Lower lobe of right lung (tissue), 2 donors: ENCODE measurements at places on chromosomes 4 and X. TPM values are rescaled to one million over a fixed set of nuclear protein-coding genes. Genes with fewer than 3 reads are reported as not detected.

GRCh38 chrX:27933361-27933760 lies 47.9 kb downstream of the DCAF8L1 start:
- no peak for DNase-seq
- no peaks in the 10 kb centered on the region for H3K36me3 ChIP-seq
- H3K4me3 ChIP-seq: no peak overlapping the region
- no peaks in the 10 kb centered on the region for H3K4me1 ChIP-seq

Gene GYG2
- total RNA-seq: 1.3 TPM

DNA sequence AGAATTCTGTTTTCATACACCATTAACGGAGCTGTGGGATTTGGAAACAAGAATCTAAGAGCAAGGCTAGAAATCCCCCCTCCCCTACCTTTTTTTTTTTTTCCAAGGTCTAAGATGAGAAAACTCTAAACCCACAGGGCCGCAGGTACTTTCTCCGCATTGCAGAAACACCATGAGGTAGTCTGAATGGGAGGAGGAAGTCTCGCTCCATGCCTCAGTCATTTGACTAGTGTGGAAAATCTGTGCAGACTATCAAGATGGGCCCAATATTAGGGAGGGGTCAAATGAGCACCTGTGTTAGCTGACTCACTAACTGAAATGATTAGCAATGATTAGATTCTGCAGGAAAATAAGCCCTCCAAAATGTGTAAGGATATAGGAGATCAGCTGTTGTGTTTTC lies 40.9 kb upstream of the MAP3K15 start:
- no peaks in the 10 kb centered on the region for H3K36me3 ChIP-seq
- no peak for DNase-seq
- H3K27ac ChIP-seq: no peak overlapping the region
- H3K4me1 ChIP-seq: no peaks in the 10 kb centered on the region
- H3K27me3 ChIP-seq: no peaks in the 10 kb centered on the region
- H3K4me3 ChIP-seq: no peak overlapping the region

DNA sequence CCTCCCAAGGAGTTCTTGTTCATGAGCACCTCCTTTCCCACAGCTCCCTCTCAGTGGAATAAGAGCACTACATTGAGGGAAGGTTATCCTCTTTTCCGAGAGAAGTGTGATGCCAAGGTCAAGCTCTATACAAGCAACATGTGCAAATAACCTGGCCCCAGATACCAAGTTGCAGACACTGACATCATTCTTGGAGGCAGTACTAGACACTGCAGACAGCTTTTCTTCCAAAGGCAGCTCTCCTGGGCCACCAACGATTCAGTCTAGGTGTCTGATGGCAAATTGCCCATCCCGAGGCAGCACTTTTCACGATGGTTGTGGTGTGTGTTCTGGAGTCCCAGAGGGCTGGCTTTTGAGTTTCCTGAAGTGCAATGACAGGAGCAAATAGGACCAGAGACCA lies 384.9 kb downstream of the TLL1 start:
- H3K4me3 ChIP-seq: no peak overlapping the region
- H3K27ac ChIP-seq: no peak overlapping the region
- DNase-seq: no peak
- no peaks in the 10 kb centered on the region for H3K36me3 ChIP-seq
- H3K27me3 ChIP-seq: no peaks in the 10 kb centered on the region

DNA sequence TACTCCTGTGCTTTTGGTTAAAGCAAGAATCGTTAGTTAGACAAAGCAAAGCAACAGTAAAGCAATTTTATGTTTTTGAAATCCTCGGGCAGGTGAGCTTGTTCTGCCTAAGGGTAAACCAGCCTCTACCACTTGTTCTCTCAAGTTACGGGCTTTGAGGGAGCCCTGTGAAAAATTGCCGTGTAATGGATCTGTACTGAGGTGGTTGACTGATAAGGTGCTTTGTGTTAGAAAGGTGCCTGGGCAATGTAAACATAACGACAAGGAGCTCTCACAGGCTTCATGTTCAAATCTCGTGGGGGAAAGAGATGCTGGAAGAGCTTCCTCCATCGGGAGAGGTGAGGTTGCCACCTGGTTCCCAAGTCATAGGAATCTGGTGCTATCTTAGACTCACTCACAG lies 111.8 kb downstream of the TRAPPC11 start:
- no peaks in the 10 kb centered on the region for H3K36me3 ChIP-seq
- H3K4me3 ChIP-seq: no peak overlapping the region
- H3K27ac ChIP-seq: no peak overlapping the region
- H3K4me1 ChIP-seq: peaks cover 7% of the 10 kb centered on the region

DNA sequence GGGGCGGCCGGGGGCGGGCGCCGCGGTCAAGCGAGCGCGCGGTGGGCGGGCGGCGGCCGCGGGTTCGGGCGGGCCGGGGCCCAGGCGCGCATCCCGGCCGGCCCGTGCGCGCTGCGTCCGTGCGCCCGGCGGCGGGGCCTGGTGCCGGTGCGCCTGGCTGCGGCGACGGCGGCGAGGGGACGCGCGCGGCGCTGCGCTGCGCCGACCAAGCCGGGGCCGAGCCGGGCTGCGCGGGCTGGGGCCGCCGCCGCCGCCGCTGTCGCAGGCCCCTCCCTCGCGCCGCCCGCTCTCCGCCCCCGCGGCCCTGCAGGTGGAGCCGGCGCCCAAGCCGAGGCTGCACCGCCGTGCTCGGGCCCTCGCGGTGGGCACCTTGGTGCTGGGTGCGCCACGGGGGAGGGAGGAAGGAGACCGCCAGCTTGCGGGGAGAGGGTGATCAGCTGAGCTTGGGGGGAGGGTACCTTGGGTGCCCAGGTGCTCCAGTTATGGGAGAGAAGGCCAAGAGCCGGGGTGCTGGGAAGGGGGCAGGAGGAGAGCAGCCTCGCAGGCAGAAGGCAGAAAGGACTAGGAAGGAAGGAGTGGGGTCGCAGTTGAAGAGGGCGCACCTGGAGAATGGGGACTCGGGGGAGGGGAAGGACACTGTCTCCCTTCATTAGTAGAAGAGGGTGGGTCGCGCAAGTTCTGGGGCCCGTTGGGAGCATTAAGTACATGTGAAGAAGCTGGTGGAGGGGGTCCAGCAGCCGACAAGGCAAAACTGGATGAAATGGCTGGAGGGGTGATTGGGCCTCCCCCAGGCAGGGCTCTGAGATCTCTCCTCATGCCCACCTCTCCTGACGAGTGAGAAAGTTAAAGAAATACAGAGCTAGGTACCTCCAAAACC lies at the start of gene PPP2R2C:
TSS of gene PPP2R2C (minus strand) at position 228 of the 877 bp plus-strand sequence. CDS start 385 bp downstream, outside the sequence.
- H3K4me3 ChIP-seq: no peak within 1 kb of the TSS
- no peak for DNase-seq
- no peaks in the 10 kb centered on the region for H3K36me3 ChIP-seq

Gene SNCA
- 7.8 TPM for total RNA-seq

DNA sequence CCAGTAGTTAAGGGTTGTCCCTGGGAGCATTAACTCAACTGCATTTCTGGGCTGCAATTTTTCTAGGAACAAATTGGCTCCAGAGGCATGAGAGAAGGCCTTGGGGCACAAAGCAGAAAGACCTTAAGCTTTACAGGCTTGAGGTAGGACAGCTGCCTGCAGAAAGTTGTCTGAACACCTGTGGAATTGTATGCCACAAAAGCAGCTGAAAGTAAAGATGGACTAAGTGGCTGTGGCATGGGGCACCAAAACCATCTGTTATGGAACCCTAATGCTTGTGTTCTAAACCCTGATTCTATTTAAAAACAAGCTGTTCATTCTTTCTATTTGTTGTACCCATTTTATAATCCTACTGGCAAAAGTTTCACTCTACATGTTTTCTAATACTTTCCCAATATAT lies 515.2 kb downstream of the GLUD2 start:
- no peak overlapping the region for H3K4me3 ChIP-seq
- H3K36me3 ChIP-seq: no peaks in the 10 kb centered on the region
- H3K27me3 ChIP-seq: no peaks in the 10 kb centered on the region
- no peak overlapping the region for H3K27ac ChIP-seq
- no peaks in the 10 kb centered on the region for H3K4me1 ChIP-seq

DNA sequence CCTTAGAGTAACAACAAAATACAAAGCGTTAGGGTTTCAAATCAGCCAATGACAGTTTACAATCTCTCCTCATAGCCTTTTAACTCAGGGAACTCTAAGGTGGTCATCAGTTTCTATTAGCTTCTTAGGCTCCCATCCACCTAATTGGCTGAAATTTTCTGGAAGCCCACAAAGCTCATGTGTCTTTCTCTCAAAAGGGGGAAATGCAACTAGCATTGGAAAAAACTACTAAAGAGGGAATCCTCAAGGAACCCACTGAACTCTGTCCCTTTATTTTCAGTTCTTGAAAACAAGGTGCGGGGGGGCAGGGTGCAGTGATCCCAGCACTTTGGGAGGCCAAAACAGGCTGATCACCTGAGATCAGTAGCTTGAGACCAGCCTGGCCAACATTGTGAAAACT lies 56.4 kb downstream of the PDGFC start:
- no peaks in the 10 kb centered on the region for H3K36me3 ChIP-seq
- no peaks in the 10 kb centered on the region for H3K4me1 ChIP-seq
- DNase-seq: no peak
- no peak overlapping the region for H3K27ac ChIP-seq
- no peaks in the 10 kb centered on the region for H3K27me3 ChIP-seq
- no peak overlapping the region for H3K4me3 ChIP-seq

Gene ARSH
- not detected for total RNA-seq

Gene FREM3
- 0.38 TPM for total RNA-seq

- no peak overlapping the region for H3K4me3 ChIP-seq
- H3K36me3 ChIP-seq: no peaks in the 10 kb centered on the region
- no peak for DNase-seq
- H3K27me3 ChIP-seq: no peaks in the 10 kb centered on the region
Observed at GRCh38 chr4:143021384-143021783, 163.3 kb upstream of the USP38 start.

Gene MAPK10
- 30.7 TPM for total RNA-seq

DNA sequence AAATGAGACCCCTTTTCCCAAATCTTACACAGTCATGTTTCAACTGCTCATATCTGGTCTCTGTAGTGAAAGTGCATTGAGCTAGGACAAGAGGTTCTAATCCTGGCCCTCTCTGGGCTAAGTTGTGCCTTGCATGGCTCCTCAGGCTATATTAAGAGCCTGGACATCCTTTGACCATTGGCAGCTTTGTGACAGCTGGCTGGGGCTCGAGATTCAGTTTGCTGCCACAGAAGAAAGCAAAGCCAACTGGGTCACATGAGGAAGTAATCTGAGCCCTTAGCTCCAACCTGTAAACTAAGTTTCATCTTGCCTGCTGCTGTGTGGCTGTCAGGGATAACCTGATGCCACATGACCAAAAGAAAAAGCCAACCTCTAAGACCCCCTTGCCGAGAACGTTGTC lies 51.8 kb upstream of the JADE1 start:
- H3K27me3 ChIP-seq: no peaks in the 10 kb centered on the region
- no peak for DNase-seq
- H3K4me1 ChIP-seq: no peaks in the 10 kb centered on the region
- H3K27ac ChIP-seq: no peak overlapping the region
- no peak overlapping the region for H3K4me3 ChIP-seq
